NCI-H1694 (cell line): ENCODE measurements at places on chromosomes 5 and 9.

DNA sequence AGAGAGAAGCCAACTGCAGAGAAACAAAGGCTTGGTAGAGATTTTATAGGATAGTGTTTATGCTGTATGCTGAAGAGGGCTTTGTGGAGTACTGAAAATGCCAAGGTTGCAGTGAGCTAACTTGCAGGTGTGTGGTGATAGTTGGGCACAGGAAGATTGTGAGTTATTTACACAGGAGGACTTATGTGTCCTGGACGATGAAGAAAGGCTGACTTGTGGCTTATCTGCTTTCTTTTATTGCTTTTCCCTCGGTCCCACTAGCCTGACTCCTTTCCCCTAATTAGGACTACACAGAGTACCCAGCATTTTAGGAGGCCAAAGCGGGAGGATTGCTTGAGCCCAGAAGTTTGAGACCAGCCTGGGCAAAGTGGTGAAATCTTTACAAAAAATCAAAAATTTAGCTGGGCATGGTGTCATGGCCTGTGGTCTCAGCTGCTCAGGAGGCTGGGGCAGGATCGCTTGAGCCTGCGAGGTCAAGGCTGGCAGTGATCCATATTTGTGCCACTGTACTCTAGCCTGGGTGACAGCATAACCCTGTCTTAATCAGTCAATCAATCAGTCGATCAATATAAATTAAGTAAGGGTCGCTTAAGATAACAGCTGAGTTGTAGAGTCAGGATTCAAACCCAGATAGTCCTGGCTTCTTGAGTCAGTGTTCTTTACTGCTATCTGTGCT, 61.9 kb downstream of the UBE2R2 start:
- DNase-seq = no peak

DNA sequence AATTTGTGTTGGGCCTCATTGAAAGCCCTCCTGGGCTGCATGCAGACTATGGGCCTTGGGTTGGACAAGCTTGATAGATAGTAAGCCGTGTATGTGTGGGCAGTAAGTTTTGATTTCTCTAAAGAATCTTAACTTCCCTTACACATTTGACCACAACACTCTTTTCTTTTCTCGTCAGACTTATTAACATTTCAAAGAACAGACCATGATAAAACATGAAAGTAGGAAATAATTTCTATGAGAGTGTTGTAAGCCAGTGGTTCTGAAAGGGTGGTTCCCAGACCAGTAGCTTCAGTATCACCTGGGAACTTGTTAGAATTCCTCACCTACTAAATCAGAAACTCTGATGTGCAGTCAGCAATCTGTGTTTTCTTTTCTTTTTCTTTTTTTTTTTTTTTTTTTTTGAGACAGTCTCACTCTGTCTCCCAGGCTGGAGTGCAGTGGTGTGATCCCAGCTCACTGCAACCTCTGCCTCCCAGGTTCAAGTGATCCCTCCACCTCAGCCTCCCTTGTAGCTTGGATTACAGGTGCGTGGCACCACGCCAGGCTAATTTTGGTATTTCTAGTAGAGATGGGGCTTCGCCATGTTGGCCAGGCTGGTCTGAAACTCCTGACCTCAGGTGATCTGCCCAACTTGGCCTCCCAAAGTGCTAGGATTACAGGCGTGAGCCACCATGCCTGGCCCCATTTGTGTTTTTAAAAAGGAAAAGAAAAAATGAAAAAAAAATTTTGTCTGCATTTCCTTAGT, 20.0 kb upstream of the GCNT1 start:
- DNase-seq = no peak

GRCh38 chr5:123665822-123666371, 153.9 kb downstream of the CSNK1G3 start:
- no peak for DNase-seq

DNA sequence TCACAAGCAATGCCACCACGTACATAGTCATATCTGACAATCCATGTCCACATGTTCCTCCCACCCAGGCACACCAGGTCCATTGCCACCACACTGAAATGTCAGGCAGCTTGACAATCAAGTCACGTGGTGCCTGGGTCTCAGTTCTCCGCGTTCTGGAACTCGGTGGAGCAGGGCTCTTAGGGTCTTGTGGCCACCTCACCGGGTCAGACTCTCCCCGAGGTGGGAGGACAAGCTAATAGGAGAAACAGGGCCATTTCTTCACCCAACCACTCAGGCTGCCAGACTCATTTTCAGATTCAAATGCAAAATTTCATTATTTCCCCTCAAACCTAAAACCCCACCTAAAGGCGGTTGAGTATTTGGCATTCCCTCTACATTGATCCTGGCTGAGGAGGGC, 200.5 kb upstream of the GAS1 start:
- no peak for DNase-seq

DNA sequence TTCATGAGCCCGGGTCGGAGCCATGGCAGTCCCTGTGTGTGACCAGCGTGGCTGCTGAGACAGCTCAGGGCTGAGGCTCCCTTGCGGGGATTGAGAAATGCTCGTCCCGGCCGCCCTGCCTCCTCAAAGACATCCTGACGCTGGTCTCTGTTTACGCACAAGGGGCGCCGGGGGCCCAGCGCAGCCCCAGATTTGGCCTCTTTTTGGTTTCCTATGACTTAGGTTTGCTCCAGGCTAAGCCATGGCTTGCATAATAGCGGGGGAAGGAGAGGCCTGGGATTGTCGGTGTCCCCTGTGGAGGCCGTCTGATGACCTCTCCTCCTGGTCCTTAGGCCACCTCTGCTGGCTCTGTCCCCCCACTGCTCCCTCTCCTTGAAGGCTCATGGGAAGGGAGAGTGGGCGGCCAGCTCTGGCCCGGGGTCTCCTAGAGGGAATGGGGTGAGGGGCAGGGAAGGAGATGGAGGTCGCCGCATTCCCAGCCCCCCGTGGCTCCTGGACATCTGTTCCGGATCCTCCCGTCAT, 3.5 kb downstream of the LAMC3 start:
- DNase-seq = no peak

DNA sequence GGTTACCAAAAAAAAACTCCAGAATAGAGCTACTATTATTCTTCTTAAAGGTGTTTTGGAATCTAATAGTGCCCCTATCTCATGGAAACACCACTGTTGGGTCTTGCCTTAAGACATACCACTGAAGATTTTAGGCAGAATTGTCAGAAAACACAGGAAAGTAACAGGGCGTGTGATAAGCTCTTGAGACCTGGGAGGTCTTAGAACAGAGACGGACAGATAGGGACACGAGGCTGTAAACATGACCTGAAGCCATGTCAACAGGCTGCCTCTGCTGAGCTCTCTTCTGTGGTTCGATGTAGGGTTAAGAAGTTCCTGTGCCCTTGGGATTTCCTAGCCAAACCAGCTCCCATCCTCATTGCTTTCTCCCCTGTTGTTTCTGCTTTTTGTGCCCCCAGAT, 69.3 kb downstream of the CTSL start:
- DNase-seq = no peak

DNA sequence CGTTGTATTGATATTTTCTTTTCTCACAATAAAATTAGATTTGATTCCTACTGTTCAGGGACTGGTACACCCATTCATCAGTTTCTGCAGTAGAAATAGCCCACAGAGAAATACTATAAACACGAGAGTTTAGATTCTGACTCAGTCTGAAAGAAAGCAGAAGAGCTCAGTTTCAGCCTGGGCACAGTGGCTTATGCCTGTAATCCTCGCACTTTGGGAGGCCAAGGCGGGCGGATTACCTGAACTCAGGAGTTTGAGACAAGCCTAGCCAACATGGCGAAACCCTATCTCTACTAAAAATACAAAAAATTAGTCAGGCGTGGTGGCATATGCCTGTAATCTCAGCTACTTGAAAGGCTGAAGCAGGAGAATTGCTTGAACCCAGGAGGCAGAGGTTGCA, 8.6 kb downstream of the ITK start:
- no peak for DNase-seq

GRCh38 chr9:124932333-124932732, 8.6 kb downstream of the GOLGA1 start:
- no peak for DNase-seq

GRCh38 chr9:22975951-22976350, 529.3 kb downstream of the DMRTA1 start:
- no peak for DNase-seq

DNA sequence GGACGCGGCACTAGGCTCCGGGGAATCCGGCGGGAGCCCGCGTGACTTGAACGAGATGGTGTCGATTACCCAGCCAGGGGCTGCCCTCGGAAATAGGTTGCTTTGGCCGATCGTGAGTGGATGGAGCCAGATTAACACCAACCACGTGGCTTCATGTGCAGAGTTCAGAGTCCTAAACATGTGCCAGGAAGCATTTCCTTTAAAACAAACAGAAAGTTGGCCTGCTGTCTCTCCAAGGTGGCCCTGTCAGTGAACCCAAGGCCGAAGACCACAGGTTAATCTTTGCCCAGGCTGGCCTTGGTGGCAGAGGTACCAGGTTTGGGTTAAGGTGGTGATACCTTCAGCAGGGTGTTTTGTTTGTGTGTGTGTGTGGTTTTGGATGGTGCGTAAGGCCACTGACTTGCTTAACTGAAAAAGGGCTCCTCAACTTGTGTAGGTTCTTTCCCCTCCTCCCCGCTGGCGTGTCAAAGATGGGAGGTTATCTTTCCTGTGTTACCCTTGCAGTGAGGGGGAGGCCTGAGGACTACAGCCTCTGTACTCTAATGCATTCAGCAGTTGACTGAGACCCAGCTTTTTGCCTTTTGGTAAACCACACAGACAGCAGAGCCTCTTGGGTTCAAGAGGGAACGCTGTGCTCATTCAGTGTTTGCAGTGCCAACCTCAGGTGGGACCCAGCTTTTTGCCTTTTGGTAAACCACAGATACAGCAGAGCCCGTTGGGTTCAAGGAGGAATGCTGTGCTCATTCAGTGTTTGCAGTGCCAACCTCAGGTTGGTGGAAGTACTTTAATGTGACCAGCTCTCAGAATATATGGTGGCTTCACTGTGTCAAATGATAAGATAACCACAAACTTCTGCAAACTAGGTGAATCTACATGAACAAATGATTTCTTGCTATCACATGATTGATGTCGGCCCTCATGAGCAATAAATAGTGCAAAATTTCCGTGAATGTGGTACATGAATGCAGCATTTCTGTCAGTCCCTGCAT, 1.4 kb downstream of the IQGAP2 start:
- DNase-seq = no peak

GRCh38 chr5:124980163-124980941, 233.9 kb upstream of the ZNF608 start:
- DNase-seq = no peak

DNA sequence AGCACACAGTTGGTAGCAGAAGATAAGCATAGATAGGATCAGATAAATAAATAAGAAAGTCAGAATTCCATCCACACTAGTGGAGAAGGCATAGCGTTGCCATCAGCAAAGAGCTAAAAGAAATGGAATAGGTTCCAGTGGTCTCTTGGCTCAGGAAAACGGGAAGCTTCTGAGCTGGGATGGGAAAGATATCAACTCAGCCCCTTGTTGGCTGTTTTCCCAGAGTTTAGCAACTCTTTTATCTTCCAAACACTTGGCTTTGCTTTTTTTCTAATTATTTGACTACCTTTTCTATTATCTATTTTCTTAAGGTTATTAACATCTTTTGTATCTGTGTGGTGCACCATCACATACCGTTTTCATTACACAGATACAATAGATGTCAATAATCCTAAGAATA, 445.7 kb upstream of the TRPC7 start:
- no peak for DNase-seq

- no peak for DNase-seq
These were observed at the start of gene PTCH1 for GRCh38 chr9:95516734-95517558. TSS of gene PTCH1 (minus strand) at chr9:95516971.

GRCh38 chr5:154999865-155000264, 13.7 kb upstream of the KIF4B start:
- no peak for DNase-seq

- peak; percentile 44 for DNase-seq
These were observed 48.9 kb upstream of the SLC2A8 start for GRCh38 chr9:127347831-127348776.

GRCh38 chr5:74877624-74878304, 11.6 kb upstream of the FAM169A start:
- DNase-seq = no peak

- DNase-seq = no peak
These were observed 61.4 kb downstream of the CERT1 start for GRCh38 chr5:75450069-75450468.

GRCh38 chr5:131378721-131379541, 115.1 kb downstream of the CDC42SE2 start:
- no peak for DNase-seq

DNA sequence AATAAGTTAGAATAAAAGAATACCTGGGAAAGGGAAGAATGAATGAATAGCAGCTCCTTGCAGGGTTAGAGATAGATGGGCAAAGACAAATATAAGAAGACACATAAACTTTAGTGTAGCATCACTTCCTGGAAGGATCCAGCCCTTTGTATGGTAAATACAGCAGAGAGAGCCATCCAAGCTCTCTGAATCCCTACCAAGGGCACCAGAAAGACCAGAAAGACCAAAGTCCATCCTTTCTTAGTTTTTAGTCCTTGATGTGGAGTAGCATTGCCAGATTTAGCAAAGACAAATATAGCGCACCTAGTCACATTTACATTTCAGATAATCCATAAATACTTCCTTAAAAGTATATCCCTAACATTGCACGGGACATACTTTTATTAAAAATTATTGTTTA, 56.1 kb upstream of the C9orf72 start:
- DNase-seq = no peak

DNA sequence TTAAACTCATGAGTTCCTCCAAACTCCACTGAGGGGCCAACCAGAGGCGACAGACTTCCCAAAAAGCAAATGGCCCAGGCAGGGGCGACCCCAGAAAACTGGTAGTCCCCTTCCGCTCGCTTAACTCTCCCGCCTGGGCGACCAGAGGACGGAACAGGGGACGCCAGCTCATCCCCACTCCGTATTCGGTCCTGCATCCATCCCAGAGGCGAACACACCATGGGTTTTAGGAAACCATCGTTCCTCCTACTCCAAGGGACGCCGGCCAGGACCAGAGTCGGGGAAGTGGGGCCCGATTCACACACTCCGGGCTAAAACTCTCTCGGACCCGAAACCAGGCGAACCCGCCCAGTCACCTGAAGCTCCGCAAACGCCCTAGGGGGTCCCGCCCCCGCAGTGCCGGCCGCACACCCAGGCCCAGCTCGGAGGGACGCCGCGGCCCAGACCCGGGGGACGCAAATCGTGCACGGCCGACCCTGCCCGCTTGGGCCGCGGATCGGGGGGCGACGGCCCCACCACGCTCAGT, 478 bp downstream of the TEX10 start:
- DNase-seq = no peak

- DNase-seq = no peak
These were observed 281.1 kb downstream of the MRPS30 start for GRCh38 chr5:45089870-45090269.

GRCh38 chr5:39459071-39459470, 34.3 kb upstream of the DAB2 start:
- DNase-seq = no peak
